ENCODE measurements at places on chromosomes 2 and 18.

GRCh38 chr18:12659904-12660605 lies 2.1 kb upstream of the SPIRE1 start:
- DNase-seq: peak; percentile 7

DNA sequence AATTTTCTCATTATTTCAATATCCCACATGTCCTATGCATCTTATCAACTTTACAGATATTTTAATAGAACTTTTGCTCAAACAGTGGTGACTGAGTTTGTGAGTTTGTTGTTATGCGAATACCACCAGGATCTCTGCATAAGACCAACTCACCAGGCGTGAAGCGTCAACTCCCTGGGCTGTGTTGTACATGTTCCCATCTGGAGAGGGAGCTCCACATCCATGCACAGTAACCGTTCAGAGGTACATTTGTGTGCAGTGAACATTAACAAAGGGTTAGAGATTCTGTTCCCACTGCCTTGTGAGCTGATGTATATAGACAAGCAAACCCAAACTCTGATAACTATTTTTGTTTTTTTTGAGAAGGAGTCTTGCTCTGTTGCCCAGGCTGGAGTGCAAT lies 188.7 kb downstream of the MYT1L start:
- no peak for DNase-seq

DNA sequence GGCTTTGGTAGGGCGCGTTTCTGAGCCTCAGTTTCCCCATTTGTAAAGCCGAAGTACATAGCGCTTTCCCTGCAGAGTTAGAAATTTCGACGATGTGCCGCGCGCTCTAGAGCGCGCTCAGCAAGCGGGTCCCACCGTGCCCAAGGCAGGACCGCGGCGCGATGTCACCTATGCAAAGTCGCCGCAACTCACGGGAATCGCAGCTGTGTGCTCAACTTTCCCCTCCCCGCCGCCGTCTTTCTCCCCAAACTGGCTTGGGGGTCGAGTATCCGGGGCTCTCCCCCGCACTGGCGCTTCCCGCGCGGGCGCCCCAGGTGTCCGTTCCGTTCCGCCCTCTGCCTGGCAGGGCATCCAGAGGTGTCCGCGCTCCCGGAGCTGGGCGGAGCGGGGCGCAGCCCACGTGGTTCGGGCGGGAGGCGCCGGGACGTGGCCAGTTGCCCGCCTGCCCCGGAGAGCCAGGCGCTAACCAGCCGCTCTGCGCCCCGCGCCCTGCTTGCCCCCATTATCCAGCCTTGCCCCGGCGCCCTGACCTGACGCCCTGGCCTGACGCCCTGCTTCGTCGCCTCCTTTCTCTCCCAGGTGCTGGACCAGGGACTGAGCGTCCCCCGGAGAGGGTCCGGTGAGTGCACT lies at the start of gene MLPH:
Gene MLPH (plus strand): TSS at position 433 of the 630 bp plus-strand sequence. CDS start 6,176 bp downstream, outside the sequence.
- no peak for DNase-seq

DNA sequence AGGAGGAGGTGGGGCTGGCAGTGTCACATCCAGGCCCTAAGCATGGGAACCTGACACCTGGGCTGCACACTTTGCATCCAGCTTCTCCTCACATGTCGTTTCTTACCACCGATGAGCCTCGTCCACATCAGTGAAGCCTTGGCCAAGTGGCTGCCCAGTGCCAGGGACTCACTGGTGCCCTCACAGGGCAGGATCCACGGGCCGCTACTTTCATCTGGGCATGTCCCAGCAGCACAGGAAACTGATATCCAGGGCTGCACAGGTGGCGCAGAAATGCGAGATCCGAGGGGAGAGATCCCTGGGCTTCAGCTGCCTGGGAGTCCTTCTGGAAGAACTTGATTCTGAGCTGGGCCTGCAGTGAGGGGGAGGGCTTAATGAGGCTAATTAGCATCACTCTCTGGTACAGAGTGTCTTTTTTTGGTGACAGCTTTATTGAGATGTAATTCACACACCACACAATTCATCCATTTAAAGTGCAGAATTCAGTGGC lies 291.6 kb upstream of the HDAC4 start:
- no peak for DNase-seq

DNA sequence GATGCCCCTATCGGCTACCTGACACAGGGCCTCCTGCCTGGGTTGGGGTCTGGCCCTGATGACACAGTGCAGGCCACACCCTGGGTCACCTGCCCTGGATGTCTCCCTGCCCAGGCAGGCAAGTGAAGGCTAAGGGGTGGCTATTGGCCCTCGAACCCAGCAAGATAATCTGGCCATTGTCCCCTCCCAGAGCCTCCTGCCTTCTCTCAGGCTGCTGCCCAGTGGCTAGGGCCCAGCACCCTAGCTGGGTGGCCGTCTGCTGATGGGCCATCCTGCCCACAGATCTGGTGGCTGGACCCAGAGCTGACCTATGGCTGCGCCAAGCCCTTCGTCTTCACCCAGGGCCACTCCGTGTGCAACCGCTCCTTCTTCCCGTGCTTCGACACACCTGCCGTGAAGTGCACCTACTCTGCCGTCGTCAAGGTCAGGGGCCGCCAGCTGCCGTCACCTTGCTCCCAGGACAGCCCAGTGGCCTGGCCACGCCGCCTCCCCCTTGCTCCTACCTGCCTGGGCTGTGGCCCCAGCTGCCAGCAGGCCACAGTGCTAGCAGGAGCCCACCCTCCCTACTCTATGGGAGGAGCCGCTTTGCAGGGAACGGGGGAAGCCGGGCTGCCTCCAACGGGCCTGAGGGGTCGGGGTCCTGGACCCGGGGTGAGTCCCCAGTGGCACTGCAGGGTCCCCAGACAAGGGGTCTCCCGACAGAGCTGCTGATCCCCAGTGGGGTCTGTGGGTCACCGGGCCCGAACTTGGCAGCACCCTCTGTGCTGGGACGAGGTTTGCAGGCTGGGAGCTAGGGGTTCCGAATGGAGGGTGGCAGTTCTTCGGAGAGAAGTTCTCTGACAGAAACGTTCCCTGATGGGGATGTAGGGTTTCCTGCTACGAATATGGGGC lies 4.1 kb downstream of the RNPEPL1 start:
- no peak for DNase-seq

DNA sequence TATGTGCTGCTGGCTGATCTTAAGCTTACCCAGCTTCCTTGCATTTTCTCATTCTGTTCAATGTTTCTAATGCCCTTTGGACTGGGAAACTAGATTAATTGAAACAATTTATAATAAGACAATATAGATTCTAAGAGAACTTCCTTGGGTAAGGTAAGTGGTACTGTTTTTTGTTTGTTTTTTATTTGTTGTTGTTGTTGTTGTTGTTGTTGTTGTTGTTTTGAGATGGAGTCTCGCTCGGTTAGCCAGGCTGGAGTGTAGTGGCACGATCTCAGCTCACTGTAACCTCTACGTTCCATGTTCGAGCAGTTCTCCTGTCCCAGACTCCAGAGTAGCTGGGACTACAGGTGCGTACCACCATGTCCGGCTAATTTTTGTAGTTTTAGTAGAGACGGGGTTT lies 49.1 kb downstream of the CAB39 start:
- DNase-seq: no peak

GRCh38 chr2:221423210-221423804 lies 148.8 kb downstream of the EPHA4 start:
- no peak for DNase-seq

Measured in activated CD4-positive, alpha-beta T cell treated with anti-CD3 and anti-CD28 coated beads, Interleukin-2, amount 50 U/mL, for 4 hours (primary cell).